ENCODE measurements at places on chromosomes 7 and 10.
A peak's percentile ranks its signal among the peaks of the same experiment; 100 is the strongest.

DNA sequence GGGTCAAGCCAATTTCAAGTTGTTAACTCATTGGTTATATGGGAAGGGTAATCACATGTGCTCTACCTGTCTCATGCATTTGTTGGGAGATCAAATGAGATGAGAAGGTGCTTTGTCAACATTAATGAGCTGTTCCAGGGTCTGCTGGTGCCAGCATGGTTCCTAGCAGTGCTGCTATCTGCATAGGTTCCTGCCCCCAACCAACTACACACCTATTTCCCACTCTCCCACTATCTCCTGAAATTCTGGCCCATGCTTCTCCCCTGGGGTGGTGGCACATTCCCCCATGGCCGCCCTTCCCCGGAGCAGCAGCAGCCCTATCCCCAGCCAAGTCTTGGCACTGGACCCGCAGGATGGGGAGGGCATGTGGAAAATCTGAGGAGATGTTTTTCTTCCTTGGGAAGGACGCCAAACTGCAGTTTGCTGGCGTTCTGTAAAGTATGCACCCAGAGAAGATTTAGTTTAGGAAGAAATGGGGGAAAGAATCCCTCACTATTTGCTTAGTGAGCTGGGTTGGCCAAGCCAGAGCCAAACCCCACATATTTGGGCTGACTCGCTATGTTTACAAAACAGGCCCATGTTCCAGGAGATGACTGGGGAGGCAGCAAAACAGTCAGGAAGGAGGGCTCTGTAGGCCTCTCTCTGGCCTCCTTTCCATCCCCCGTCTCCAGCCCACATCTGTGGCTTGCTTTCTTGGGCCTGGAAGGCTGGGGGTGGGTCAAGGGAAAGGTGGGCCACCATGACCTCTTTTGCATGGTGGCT is 42.5 kb downstream of the PPP1R3C start:
- DNase-seq = peak; percentile 12

- DNase-seq = no peak
These were observed 114.2 kb downstream of the AVL9 start for GRCh38 chr7:32609463-32609862.

DNA sequence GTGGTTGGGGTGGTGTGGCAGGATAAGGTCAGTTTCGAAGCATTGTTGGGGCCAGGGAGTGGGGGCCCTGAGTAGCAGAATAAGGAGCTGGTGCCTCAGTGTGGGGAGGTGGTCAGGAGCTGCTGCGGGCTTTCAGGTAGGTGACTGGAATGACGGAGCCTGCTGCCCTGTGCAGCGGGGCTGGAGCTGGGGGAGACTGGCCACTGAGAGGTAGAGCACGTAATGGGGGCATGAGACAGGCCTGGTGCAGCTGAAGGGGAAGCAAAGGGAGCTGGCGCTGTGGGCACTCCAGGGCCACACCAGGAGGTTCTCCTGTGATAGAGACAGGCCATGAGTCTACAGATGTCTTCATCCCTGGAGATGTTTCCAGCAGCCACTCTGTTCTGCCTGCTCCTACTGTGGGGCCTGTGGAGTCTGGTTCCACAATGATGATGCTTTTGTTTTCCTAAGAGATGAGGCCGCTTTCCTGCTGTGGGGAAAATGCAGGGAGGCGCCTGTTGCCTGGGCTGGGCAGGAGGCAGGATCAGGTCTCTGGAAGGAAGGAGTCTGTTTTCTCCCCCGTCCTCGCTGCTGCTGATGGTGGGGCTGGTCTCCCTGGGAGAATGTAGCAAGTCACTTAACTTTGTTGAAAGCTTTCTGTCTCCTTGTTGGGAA is 31.1 kb downstream of the NUB1 start:
- DNase-seq = no peak

DNA sequence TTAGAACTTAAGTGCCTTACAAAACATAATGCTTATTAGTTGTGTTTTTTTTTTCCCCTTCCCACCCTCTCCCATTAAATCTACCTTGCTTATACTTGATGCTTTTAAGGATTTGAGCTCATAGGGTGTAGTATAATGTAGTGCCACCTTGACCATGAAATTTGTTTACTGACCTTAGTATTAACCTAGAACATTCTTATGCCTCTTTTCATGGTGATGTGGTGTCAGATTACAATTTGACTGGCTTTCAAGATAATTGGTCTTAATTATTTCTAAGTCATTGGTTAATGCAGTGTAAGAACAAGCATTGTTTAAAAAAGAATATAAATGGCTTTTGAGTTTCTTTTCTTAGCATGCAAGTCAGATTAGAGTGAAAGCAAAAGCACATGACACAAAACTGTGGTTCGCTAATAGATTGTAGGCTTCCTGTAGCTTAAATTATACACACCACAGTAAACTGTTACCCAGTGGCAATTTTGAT is 61.8 kb downstream of the ADD3 start:
- no peak for DNase-seq

DNA sequence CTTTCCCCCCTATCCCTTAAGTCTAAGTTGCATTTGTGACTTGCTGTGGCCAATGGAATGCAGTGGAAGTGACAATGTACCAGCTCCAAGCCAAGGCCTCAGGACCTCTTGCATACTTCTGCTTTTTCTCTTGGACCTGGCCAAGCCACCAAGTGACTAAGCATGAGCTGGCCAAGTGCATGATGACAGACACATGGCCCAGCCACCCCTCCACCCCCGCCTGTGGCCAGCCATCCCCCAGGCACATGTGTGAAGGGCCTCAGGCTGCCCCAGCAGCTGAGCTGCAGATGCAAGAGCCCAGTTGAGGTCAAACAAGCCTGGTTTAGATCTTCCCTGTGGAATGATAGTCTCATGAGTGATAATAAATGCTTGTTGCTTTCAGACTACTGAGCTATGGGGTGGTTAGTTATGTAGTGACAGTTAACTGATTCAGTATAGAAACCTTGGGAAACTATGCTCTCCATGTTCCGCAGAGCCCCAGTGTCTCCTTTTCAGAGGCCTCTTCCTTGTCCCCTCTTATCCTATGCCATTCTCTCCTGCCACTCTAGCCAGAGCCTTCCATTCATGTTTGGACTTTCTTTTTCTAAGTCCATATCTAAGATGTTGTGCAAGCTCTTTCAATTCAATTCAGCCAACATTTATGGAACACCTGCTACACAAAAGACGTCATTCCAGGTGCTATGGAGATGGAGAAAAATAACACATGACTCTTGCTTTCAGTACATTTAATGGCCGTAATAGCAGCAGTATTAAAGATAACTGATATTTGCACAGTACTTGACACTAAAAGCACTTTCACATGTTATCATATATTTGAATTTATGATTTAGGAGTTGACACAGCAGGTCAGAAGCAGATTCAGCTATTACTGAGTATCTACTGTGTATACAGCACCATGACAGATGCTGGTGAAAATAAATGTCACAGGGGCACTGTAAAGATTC is 55.5 kb upstream of the LOXL4 start:
- DNase-seq = no peak

DNA sequence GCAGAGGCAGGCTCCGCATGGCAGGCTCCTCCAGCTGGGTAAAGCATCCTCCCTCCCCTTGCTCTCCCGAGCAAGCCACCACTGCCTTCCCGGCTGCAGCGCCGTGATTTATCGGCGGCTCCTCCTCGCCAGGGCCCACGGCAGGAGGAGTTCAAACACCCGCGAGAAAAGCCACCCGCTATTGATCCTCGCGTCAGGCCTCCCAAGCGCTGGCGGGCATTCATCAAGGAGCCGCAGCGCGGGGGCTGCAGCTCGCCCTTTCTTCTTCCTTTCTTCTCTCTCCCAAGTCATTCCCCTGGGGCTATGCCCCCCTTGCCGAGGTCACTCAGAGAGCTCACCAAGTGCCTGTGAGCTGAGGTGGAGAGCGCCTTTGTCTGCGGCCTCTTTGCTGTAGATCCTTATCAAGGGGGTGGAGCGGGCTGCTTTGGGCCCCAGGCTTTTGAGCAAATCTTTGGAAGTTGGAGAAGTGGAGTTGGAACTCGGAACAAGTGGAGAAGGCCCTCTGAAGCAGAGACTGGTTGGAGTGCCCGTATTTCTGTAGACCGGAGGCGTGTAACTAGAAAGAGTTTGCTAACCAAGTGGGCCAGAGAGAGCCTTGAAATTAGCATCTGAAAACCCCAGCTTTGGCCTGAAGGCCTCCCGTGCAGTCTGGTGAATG is 107.2 kb upstream of the PPIF start:
- no peak for DNase-seq

DNA sequence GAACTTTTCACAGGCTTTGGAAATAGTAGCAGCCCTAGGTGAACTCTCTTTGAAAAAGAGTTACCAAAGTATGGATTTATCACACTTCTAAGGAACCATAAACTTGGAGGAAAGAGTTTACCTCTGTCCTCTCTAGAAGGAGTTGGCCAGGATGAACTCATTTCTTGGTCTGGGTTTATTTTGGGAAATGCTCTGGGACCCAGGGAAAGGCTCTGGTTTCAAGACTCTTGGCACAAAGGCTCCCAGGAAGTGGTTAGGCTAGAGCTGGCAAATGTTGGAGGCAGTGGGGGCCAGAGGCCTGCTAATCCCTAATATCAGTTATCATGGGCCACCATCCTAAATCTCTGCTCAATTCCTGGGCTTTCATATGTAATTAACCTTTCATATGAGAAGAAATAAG is 36.3 kb upstream of the CDK6 start:
- DNase-seq = no peak

GRCh38 chr7:4129481-4130122 is 552.5 kb upstream of the FOXK1 start:
- no peak for DNase-seq

- no peak for DNase-seq
These were observed 18.5 kb upstream of the MGMT start for GRCh38 chr10:129448539-129448938.

GRCh38 chr10:132335189-132336063 is 3.4 kb downstream of the LRRC27 start:
- no peak for DNase-seq

DNA sequence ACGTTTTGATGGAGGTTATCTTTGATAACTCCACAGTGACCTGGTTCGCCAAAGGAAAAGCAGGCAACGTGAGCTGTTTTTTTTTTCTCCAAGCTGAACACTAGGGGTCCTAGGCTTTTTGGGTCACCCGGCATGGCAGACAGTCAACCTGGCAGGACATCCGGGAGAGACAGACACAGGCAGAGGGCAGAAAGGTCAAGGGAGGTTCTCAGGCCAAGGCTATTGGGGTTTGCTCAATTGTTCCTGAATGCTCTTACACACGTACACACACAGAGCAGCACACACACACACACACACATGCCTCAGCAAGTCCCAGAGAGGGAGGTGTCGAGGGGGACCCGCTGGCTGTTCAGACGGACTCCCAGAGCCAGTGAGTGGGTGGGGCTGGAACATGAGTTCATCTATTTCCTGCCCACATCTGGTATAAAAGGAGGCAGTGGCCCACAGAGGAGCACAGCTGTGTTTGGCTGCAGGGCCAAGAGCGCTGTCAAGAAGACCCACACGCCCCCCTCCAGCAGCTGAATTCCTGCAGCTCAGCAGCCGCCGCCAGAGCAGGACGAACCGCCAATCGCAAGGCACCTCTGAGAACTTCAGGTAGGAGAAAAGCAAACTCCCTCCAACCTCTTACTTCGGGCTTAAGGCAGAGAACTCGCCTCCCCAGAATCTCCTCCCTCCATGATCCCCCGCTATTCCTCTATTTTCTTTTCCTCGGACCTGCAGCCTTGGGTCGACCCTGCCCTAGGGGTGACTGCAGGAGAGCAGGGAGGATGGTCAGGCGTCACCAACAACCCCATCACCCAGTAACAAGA is at the start of gene SERPINE1:
Gene SERPINE1, plus strand, starts transcription at position 454 of the 809 bp plus-strand sequence. CDS start 1,290 bp downstream, outside the sequence.
- peak; percentile 13 for DNase-seq

GRCh38 chr10:46070749-46071148 is 24.7 kb upstream of the MSMB start:
- DNase-seq = no peak

DNA sequence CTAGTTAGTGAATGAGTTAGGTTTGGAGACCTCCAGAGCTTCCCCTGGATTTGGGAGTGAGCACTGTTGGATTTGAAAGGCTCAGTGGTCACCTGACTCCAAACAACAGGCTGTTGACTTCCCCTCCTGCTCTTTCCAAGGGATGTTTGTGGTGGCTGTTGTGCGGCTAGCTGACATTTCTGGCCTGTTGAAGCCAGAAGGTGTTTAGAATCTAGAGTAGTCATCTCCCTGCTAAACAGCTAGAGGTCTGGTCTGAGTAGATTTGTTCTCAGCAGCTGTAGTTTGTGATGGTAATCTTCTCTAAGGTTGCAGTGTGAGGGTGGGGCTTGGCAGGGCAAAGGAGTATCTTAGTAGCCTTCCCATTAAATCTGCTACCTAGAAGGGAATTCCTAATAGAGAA is 30.1 kb downstream of the BPGM start:
- DNase-seq = no peak

DNA sequence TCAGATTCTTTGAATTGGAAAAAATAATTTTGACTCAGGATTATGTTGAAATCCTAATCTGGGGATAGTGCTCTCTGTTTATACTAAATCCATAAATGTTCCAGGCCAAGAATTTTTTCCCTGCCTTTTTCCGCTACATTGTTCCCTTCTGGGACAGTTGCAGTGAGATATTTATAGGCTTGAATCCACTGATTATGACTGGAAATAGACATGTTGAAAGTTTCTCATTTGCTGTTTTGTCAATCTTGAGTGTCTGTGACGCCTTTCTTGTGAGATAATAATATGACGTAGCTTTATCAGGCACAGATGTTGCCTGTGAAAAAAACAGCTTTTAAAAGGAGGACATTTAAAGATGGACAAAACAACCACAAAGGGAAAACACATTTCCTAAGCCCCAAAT is 155.9 kb downstream of the ARID5B start:
- no peak for DNase-seq

DNA sequence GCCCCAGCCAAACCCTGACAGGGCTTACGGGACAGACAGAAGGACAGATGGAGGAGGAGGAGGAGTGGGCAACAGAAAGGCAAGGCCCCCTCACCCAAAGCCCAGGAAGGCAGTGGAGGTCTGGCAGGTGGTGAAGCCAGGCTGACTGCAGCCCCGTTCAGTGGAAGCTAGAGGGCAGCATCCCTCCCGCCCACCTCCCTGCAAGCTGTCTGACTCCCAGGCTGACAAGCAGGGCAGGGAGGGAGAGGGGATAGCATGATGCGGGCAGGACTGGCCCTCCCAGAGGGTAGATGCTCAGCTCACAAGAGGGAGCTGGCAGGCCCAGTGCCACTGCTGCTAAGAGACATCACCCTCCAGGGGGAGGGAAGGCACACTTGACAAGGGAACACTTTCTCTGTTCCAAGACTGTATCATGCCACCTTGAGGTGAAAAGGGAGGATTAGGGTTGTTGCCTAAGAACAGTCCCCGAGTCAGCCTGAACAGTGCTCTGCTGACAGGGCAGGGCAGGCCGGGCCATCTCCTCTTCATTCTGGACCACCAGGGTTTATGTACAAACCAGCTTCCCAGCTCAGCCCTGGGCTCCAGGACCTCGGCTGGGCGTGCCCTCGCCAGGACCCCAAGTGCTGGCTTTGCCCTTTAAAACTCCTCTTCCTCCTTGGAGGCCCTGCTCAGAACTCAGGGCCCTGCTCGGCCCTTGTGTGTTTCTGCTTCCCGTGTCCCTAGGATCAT is 61.8 kb downstream of the RASGEF1A start:
- DNase-seq = no peak

DNA sequence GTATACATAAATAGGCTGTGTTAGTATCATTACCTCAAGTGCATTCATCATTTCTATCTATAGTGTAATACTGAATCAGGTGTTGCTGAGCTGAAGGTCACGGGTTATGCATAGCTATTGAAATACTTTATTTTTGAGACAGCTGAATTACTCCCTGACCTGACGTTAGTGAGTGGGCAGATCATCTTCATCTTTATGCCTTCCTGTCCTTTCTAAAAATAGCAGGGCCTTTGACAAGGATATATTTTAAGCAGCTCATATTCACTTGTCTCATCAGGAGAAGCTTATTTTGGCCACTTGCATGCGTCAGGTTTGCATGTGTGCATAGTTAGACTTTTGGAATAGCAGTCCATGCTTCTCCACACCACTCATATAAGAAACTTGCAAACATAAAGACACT is 63.6 kb upstream of the DKK1 start:
- no peak for DNase-seq

GRCh38 chr10:97608991-97609561 is 19.6 kb downstream of the C10orf62 start:
- DNase-seq = no peak
